ENCODE measurements at places on chromosomes 13 and 19.

- no peaks in the 10 kb centered on the region for H3K36me3 ChIP-seq
- H3K4me1 ChIP-seq: peaks cover 5% of the 10 kb centered on the region
- no peaks in the 10 kb centered on the region for H3K27me3 ChIP-seq
Measured at GRCh38 chr13:43285933-43286597, 262.7 kb downstream of the DNAJC15 start.

- no peaks in the 10 kb centered on the region for H3K36me3 ChIP-seq
- no peak overlapping the region for H3K4me3 ChIP-seq
- no peak for DNase-seq
- H3K27me3 ChIP-seq: peaks cover 36% of the 10 kb centered on the region
Measured at GRCh38 chr13:88764103-88764502, 1092.9 kb downstream of the SLITRK5 start.

- no peak overlapping the region for H3K27ac ChIP-seq
- no peaks in the 10 kb centered on the region for H3K36me3 ChIP-seq
- H3K4me3 ChIP-seq: no peak overlapping the region
- peaks cover 12% of the 10 kb centered on the region for H3K4me1 ChIP-seq
- peak; percentile 66 for DNase-seq
Measured at GRCh38 chr19:45164577-45165335, 4.0 kb upstream of the NKPD1 start.

DNA sequence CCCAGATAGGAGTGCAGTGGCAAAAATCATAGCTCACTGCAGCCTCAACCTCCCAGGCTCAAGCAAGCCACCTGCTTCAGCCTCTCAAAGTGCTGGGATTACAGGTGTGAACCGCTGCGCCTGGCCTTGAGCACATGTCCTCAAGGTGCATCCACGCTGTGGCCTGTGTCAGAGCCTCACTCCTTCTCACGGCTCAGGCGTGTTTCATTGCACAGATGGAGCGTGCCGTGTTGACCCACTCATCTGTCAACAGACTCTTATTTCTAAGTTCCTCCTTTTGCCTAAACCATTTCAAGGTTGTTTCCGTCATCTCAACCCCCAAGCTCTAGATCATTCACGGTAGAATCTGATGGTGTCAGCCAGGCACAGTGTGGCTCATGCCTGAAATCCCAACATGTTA lies 28.2 kb downstream of the ATP8B3 start:
- H3K4me1 ChIP-seq: peaks cover 8% of the 10 kb centered on the region
- H3K4me3 ChIP-seq: no peak overlapping the region
- no peak for DNase-seq
- H3K27ac ChIP-seq: no peak overlapping the region
- no peaks in the 10 kb centered on the region for H3K36me3 ChIP-seq
- peaks cover 67% of the 10 kb centered on the region for H3K27me3 ChIP-seq

- peaks cover 17% of the 10 kb centered on the region for H3K4me1 ChIP-seq
- peak overlapping the region; percentile 94 for H3K4me3 ChIP-seq
- no peak for DNase-seq
- H3K27ac ChIP-seq: peak overlapping the region; percentile 93
- H3K36me3 ChIP-seq: no peaks in the 10 kb centered on the region
Measured at GRCh38 chr19:29845574-29846176, 33.9 kb downstream of the CCNE1 start.

DNA sequence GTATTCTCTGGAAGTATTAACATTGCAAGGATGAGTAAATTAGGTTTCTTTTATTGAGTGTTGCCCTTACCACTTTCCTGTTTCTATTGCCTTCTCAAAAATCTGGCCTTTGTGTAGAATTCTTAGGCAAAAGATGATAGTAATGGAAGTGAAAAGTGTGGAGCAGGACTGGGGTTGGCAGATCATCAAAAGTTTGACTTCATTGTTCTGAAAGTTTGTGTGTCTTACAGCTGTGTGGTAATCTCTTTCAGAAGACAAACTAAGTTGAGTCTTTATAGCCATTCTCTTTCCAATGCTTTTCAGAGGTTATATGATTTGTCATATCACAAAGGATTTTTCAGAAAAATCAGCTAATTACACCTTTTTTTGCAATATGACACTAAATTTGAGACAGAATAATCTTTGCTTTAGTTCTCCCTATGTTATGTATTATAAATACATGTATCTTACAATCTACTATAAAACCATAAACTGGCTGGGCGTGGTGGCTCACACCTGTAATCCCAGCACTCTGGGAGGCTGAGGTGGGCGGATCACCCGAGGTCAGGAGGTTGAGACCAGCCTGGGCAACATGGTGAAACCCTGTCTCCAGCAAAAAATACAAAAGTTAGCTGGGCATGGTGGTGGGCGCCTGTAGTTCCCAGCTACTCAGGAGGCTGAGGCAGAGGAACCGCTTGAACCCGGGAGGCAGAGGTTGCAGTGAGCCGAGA lies 8.7 kb upstream of the KCNRG start:
- H3K27ac ChIP-seq: peak overlapping the region; percentile 78
- no peaks in the 10 kb centered on the region for H3K27me3 ChIP-seq
- peaks cover 61% of the 10 kb centered on the region for H3K36me3 ChIP-seq

GRCh38 chr19:6325614-6326013 lies 7.8 kb downstream of the ACER1 start:
- peaks cover 14% of the 10 kb centered on the region for H3K27me3 ChIP-seq
- no peak overlapping the region for H3K27ac ChIP-seq
- H3K36me3 ChIP-seq: peaks cover 5% of the 10 kb centered on the region
- H3K4me3 ChIP-seq: no peak overlapping the region
- DNase-seq: no peak
- H3K4me1 ChIP-seq: no peaks in the 10 kb centered on the region

- H3K36me3 ChIP-seq: peaks cover under 1% of the 10 kb centered on the region
- no peak overlapping the region for H3K27ac ChIP-seq
- DNase-seq: no peak
- H3K4me1 ChIP-seq: peaks cover under 1% of the 10 kb centered on the region
Measured at GRCh38 chr13:71771144-71771543, 95.9 kb downstream of the DACH1 start.

DNA sequence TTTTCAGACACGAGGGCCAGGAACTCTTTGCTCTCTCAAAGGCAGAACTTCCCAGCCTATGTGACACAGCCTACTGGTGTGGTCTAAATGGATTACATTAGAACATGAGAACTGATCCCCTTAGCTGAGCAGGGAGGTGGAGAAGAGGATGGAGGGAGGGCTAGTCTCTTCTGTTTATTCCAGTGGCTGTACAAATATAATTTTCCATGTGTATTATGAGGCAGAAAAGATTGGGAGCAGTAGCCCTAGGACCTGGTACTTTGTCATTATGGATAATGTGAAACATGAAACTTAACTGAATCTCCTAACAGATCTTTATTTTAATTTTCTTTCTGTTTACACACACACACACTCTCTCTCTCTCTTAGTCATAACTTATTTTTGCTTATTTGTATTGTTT lies 82.1 kb downstream of the WDFY2 start:
- peaks cover 9% of the 10 kb centered on the region for H3K36me3 ChIP-seq
- no peaks in the 10 kb centered on the region for H3K27me3 ChIP-seq
- no peak overlapping the region for H3K4me3 ChIP-seq
- peak overlapping the region; percentile 17 for H3K27ac ChIP-seq
